ENCODE measurements at places on chromosomes 2 and 18.
A peak's percentile ranks its signal among the peaks of the same experiment; 100 is the strongest.

- DNase-seq, result peak; percentile 8
These were observed 833.7 kb upstream of the CHAC2 start for GRCh38 chr2:52933878-52934277.

DNA sequence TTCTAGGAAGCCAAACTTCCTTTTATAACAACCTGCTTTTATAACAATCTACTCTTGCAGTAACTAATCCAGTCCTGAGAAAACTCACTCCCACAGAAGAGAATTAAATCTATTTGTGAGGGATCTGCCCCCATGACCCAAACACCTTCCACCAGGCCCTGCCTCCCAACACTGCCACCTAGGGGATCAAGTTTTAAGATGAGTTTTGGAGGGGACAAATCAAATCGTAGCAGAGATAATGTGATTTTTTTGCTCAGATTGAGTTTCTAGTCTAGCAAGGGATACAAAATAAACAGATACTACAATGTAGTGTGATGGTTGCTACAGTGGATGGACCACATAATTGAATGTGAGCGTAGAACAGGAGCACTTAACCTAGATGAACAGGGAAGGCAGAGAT, 52.2 kb downstream of the NCOA1 start:
- DNase-seq, result no peak

DNA sequence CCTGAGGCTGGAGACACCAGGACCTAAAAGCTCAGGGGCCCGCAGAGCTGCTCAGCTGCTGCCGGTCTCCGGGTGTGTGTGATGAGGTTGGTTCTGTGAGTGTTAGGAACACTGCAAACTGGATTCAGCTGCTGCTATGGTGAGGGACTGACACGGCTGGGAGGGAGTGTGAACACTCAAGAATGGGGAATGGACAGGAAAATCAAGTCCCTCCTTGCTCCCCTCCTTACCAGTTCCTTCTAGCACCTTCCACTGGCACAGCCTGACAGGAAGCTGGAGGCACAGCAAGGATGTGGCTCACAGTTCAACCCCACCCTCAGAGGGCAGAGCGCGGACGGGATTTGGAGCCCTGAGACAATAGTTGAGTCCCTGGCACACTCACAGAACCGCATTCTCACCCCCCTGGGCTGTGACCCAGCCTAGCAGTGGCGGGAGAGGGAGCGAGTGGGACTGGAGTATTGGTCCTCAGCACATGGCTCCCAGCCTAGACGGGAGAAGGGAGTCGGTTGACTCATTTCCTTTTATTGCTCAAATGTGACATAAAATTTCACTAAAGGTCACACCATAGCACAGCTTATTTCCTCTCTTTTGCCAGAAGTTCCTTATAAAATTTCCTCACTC, 42.5 kb downstream of the LRRC30 start:
- peak; percentile 58 for DNase-seq

DNA sequence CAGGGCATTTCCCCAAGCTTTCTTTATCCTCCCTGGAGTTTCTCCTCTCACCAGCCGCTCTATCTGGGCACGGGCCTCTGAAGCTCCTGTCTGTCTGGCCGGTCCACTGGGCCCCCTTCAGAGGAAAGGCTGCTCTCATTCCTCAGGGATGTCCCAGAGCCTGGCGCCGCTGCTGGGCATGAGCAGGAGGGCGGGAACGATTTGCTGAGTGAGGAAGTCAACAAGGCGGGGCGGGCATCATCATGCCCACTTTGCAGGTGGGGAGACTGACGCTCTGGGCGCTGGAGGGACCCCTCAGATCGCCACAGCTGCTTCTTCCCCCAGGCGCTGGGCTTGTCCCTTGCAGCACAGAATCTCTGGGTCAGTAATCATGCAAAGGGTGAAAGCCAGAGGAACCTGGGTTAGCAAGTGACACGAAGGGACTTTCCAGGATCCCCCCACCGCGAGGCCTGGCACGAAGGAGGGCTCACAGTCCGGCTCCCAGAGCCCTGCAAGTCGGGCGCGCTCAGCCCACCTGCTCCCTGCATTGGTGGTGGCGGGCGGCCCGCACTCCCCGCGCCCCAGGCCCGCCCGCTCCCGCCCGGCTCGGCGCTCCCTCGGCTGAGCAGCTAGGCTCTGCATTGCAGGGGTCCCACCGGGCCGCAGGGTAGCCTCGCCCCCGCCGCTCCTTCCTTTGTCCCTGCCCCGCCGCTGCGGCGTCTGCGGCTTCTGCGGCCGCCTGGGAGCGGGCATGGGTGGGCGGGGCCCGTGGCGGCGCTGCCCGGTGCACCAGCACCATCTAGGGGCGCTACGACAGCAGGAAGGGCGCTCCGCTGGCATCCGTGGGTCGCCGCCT, 157.8 kb downstream of the CYRIA start:
- peak; percentile 7 for DNase-seq

DNA sequence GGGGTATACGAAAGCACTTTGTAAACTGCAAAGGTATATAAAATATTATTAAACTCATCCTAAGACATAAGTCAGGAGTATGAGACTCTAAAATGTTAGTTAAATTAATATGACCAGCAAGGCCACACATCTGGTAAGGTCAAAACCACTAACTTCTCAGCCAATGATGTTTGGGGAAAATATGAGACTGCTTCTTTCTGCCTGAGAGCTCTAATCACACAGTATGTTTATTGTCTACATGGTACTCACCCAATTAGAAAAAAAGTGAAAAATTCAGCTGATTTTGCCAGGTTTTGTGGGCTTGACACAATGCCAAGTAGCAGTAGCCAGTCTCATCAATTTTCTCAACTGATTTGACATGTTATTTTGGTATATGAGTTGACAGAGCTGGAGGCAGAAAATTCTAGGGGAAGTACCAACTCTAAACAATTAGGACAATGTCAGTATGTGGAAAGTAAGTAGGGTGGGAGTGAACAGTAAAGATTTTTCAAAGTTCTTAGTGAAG, 87.3 kb downstream of the ALK start:
- DNase-seq, result no peak

DNA sequence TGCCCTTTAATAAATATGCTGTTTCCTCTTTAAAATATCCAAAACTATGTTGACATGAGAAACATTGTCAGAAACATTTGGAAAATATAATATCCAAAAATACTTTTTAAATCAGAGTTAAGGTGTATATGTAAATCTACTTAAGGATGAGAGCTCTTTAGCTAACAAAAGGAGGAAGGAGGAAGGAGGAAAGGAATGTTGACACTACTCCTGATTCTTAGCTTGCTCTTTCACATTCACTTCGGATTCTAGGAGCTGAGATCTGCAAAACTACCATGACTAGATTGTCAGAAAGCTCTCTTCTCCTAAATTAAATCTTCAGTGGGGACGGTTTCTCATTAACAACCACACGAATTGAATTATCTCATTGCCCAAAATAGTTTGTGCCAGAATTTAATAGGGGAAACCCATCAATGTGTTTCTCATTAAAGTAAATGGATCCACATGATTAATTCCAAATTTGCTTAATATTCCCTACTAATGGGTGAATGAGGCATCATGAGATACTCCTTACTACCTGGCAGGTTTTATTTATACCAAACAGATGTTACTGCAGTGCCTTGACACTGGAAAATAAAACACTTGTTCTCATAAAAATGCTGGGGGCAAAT, 509.1 kb downstream of the MBD2 start:
- no peak for DNase-seq

DNA sequence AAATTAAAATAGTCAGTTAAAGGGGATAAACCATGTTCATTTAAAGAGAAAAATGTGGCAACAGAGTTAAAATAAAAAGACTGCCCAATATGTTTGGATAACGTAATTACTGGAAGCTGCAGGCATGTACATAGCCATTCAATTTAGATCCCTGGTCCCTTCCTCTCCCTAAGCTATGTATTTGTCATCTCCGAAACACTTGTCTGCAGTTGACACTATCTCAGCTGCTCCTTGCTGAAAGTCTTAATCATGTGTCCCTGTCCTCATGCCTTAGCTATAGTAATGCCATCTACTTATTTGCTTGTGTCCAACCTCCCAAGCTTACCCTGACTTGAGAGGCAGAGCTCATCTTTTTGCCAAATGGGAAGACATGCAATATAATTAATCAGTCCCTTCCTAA, 173.8 kb upstream of the REV1 start:
- DNase-seq, result no peak

GRCh38 chr18:4125627-4126230, 329.4 kb downstream of the DLGAP1 start:
- no peak for DNase-seq

GRCh38 chr2:225002656-225003045, 39.6 kb downstream of the DOCK10 start:
- no peak for DNase-seq

DNA sequence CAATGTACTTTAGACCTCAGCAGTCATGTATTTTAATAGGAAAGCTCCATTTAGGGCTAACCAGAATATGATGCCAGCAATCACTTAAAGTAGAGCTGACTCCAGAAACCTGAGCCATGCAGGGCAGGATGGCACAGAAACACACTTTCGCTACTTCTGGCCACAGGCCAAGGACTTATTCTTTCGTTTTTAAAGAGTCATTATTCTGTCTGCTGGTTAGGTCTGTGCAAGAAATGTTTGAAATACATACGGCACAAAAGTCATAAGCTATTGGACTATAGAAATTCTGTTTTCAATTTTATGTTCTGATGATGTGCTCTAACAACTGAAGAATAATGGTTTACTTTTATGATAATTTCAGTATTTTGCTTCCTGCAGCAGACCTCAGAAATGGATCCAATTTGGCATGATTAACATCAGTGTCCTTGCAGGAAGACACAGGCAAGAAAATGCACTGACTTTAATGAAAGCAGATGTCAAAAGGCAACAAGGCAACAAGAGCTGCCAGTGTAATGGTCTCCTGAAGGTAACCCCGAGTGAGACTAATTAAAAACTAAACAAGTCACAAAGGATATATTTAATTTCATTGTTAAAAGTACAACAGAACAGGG, 114.4 kb upstream of the CHRNA1 start:
- peak; percentile 40 for DNase-seq

DNA sequence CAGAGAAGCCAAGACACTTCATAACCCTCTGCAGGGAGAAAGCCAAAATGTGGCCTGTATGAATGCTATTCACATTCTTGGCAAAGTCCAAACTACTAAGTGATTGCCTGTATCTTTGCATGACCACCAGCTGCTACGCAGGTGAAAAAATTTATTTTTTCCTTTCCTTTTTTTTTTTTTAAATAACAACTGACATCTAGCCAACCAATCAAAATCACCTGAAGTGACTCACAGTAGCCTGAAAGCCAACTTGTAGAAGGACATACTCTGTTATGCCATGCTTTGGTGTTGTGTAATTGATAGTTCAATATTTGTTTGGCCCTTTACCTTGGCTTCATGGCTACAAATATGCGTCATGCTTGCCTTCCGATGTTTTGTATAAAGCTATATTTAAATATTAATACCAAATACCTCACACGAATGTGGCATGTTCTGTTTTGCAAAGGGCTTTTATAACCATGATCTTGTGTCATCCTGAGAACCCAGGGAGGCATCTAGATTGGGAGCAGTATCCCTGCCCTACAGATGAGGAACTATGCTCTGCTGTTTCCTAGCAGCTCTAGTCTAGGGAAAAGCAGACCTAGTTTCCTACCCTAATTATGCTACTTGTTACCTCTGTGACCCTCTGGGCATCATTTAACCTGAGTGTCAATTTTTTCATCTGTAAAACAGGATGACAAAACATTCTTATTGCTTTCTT, 102.1 kb downstream of the MYOM1 start:
- DNase-seq, result no peak

GRCh38 chr2:22904126-22904684, 480.8 kb upstream of the KLHL29 start:
- peak; percentile 5 for DNase-seq

- no peak for DNase-seq
These were observed 18.3 kb downstream of the AAK1 start for GRCh38 chr2:69625078-69625795.

DNA sequence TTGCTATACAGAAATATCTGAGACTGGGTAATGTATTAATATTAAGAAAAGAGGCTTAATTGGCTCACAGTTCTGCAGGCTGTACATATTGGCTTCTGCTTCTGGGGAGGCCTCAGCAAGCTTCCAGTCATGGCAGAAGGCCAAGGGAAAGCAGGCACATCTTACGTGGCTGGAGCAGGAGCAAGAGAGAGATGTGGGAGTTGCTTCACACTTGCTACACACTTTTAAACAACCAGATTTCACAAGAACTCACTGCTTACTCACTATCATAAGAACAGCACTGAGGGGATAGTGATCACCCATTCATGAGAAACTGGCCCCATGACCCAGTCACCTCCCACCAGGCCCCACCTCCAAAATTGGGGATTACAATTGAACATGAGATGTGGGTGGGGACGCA, 50.6 kb downstream of the MAPRE2 start:
- DNase-seq, result no peak

DNA sequence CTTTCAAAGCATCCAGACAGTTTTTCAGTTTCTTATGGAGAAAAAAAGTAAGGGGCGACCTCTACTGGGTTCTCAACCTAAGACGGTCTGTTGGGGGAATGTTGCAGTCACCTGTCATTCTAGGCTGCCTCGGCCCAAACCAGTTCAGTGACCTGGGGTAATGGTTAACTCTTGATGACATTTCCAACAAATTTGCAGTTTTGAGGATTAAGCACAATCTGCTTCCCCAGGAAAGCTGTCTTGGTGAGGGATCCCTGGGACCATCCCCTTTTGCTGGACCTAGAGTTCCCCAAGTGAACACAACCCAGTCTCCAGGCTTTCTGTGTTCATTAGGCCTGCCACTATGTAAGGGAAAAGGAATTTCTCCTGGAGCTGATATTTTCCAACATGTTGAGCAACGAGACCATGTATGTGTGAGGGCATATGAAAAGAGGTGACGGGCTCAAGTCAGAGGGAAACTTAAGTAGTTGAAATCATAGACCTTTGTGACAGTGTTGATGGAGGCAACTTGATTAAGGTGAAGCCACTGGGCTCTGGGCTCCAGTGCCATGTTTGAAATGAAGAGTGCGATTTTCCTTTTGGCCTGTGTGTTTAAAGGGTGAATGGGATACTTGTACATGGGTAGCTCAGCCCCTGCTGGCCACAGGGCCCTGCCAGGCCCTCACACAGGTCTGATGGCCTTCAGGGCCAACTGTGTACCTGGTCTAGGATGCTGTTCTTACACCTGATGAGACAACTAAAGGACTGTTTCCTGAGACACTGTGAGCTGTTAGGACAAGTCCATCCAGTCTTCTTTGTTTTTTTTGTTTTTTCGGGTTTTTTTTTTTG, 27.0 kb downstream of the FOSL2 start:
- no peak for DNase-seq

DNA sequence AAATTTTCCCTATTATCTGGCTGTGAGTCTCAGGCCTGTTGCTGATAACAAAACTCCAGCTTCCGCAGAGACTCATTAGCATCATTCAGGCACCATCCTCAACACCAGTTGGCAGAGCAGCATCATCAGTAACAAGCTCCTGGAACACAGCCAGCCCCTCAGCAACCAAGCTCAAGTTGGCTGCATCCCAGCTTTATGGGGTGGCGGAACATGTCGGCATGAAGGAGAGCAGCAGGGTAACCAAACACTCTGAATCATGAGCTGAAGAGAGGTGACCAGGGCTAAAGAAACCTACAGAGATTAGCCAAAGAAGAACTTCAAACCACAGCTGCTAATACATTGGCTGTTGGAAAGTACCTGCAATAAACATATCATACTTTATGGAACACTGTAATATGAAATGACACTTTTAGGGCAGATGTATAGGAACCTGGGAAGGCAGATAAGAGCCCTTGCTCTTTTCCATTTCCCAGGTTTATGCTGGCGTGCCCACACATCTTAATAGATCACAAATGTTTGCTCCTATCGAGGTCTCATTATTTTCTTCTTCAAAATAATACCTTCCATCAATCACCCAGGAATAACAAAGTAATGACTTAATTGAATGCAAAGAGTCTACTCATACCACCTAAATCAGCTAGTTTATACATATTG, 63.8 kb downstream of the PDE11A start:
- peak; percentile 78 for DNase-seq

GRCh38 chr2:10765914-10766313, 44.5 kb downstream of the ATP6V1C2 start:
- no peak for DNase-seq

Measured in fibroblast of skin of right quadriceps (primary cell).